Smooth muscle cell of the coronary artery (primary cell): ENCODE measurements at places on chromosomes 6 and 20. TPM values are rescaled to one million over a fixed set of nuclear protein-coding genes. Genes with fewer than 3 reads are reported as not detected.

FNDC11 gene
- 0.12 and 0.30 TPM in 2 replicates for total RNA-seq

TMC2 gene
- total RNA-seq, result 0.23 TPM in 1 of 2 replicates, not detected in the other

OLIG3 gene
- total RNA-seq, result not detected in 2 replicates

ULBP3 gene
- 5.0 and 5.2 TPM in 2 replicates for total RNA-seq

SIRPD gene
- not detected in 2 replicates for total RNA-seq

SLC22A2 gene
- total RNA-seq, result 0.15 TPM in 1 of 2 replicates, not detected in the other

OTOR gene
- not detected in 2 replicates for total RNA-seq

MROH8 gene
- total RNA-seq, result 0.35 and 1.1 TPM in 2 replicates

BPIFA1 gene
- total RNA-seq, result not detected in 2 replicates

OPRM1 gene
- not detected in 2 replicates for total RNA-seq

RAB5IF gene
- 27.5 and 50.7 TPM in 2 replicates for total RNA-seq

BMP7 gene
- under 0.01 TPM in 1 of 2 replicates, not detected in the other for total RNA-seq

CAGE1 gene
- 0.08 and 0.12 TPM in 2 replicates for total RNA-seq

RALGAPB gene
- 18.3 and 18.9 TPM in 2 replicates for total RNA-seq

ANKRD6 gene
- total RNA-seq, result 16.5 and 18.5 TPM in 2 replicates

TFAP2D gene
- 0.98 TPM in 1 of 2 replicates, not detected in the other for total RNA-seq

INSM1 gene
- not detected in 2 replicates for total RNA-seq

LY6G6C gene
- total RNA-seq, result not detected in 2 replicates
